Fibroblast of skin of left biceps (primary cell): ENCODE measurements at places on chromosomes 5 and 9.

DNA sequence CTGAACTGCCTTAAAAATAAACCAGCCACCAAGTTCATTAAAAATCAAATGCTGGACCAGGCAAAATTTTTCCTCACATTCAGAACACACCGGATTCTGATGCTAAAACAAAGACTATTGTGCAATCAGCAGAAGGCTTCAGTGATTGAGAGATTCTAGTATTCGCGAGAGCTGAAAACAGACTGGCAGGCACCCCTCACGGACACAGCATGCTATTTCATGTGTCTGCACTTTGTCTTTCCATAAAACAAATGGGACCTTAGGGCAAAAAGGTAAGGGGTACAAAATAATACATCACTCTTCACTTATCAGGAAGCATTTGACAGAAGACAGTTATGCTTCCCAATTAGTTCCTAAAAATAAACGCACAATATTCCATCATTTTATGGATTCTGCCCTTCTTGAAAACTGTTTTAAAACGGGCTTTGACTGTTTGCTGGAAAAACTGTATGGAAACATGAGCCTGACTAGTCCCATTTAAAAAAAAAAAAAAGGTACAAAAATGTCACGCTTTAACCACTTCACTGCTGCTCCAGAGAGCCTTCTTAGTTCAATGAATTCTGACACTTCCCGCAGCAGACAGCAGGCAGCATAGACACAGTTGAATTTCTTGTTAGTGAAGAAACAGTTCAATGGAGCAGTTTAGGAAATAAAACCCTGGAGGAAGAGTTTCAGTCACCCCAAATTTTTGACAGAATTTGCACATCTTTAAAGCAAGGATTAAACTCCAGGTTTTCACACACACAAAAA lies 99.2 kb downstream of the MED27 start:
- DNase-seq, result no peak

GRCh38 chr9:137194388-137194787 lies 5.9 kb downstream of the SSNA1 start:
- DNase-seq, result no peak

DNA sequence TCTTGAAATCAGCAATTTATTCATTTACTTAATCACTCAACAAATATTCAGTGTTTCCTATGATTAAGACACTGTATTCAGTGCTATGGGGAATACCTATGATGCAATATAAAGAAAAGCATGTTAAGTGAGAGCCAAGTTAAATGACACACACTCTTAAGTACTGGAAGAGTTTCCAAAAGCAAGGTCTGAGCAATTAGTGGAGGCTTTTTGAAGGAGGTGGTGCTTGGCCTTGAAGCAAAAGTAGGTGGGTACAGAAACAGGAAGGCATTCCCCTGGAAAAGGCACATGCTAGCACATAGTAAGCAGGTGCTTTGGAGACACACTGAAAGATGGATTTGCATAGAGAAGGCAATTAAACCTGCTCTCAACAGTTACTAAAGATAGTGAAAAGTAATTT lies 4.0 kb downstream of the TSLP start:
- peak; percentile 86 for DNase-seq

GRCh38 chr5:32496104-32496503 lies 51.6 kb upstream of the ZFR start:
- DNase-seq, result no peak

DNA sequence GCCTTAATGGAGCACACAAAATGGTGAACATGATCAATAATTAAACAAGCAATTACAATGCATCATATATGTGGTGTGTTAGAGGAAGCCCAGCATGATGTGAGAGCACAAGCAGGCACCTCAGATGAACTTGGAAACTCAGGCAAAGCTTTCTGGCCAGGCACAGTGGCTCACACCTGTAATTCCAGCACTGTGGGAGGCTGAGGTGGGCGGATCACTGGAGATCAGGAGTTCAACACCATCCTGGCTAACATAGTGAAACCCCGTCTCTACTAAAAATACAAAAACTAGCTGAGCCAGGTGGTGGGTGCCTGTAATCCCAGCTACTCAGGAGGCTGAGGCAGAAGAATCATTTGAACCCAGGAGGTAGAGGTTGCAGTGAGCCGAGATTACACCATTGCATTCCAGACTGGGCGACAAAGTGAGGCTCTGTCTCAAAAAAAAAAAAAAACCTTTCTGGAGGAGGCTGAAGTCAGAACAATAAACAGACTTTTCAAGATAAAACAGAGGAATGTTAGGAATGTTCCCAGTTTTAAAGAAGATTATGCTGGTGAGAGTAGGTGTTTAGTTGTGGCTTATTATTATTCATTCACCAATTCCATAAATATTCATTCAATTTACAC lies 159.4 kb downstream of the CEMIP2 start:
- no peak for DNase-seq

- DNase-seq, result peak; percentile 55
Observed at GRCh38 chr9:90102292-90102901, 497.6 kb downstream of the GADD45G start.

DNA sequence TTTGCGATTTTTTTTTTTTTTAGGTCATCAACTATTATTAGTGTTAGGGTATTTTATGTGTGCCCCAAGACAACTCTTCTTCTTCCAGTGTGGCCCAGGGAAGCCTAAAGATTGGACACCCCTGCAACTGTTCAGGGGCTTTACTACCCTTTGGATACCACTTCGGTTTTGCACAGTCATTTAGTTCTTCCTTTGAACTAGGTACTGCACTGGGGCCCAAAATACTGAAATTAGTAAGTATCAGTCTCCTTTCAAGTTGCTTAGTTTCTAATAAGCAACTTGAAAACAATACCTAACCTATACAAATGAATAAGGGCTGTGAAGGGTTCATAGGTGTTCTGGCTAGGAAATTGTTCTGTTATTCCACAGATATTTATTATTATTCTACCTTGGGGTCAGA lies 45.3 kb downstream of the CWC27 start:
- no peak for DNase-seq

- DNase-seq, result no peak
Observed at GRCh38 chr5:157509587-157509986, 49.6 kb downstream of the NIPAL4 start.

DNA sequence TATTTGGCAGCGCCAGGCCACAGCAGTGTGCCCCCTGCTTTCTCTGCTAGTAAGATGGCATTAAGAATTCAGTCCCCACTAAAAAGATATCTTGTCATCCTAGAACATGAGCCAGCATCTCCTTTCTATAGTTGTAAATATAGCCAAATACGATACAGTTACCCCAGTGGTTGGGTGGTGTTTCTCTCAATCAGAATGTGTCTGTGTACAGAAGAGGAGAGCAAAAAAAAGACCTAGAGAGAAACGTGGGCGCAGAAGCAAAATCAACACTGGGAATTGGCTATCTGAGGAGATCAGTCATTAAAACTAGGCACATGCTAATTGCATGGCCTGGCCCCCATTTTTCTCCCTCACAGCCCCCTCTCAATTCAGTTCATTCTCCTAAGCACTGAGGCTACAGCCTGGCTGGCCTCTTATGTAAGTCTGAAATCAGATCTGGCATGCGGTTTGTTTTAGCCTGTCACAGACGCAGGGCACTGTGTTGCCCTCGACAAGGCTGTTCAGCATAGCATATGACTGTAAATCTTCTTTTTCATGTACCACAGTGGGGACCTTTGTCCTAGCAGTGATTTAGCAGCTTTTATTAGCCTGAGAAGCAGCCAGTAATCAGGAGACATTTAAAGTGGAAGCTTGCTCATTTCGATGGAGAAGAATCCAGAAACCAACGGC lies 57.8 kb downstream of the RORB start:
- no peak for DNase-seq

- DNase-seq, result no peak
Observed at GRCh38 chr9:35112257-35113020, 3.2 kb downstream of the ATOSB start.

- no peak for DNase-seq
Observed at GRCh38 chr5:39947657-39948056, 522.9 kb upstream of the DAB2 start.

- DNase-seq, result no peak
Observed at GRCh38 chr5:66859526-66859925, 263.3 kb downstream of the MAST4 start.

GRCh38 chr9:137308057-137308619 lies 6.1 kb upstream of the NRARP start:
- no peak for DNase-seq

GRCh38 chr9:69824499-69825252 lies 4.1 kb downstream of the CFAP95 start:
- DNase-seq, result no peak

DNA sequence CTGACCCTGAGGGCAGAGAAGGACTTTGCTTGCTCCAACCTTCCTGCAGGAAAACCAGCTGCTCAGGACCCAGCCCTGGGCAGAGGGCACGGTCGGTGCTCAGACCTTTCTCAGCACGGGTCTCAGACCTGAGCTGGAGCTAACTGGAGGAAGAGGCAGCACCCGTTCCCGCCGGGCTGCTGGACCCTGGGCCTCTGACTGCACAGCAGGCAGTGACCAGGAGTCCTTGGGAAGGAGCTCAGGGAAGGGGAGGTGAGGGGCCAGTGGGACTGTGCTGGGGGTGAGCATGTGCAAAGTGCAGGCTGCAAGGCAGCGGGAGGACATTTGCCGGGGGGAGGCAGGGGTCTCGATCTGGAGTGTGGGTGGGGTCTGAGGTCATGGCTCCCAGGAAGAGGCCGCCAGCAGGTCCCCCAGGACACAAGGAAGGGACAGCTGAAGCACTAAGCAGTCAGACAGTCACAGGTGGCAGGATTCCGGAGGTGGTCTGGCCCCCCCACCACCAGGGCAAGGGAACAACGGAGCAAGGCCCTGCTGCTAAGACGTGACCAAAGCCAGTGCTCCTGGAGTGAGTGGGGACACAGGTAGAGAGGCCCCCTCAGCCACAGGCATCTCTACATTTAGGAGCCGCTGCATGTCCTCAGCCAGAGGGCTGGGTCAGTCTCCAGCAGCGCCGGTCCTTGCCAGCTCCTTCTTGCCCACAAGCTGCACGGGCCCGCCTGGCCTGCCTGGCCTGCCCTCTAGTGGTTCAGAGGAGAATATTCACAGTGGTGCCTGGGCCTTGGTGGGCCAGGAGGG lies 4.8 kb upstream of the DPM2 start:
- DNase-seq, result no peak

DNA sequence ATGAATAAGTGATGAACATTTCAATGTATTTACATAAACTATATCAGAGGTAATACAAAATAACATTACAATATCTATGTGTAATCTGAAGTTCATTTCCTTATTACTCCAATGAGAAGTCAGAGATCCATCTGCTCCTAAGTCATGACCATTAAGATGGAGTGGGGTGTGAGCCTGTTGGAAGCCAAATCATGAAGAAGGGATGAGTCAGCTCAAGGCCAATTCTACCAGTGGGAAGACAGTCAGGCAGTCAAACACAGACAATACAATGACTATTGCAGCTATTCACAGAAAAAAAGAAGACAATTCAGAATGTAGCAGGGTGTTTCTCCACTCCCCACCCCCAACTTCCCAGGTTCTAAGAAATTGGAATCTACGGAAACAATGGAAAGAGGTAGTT lies 155.0 kb downstream of the NFIB start:
- DNase-seq, result no peak

- no peak for DNase-seq
Observed at GRCh38 chr5:1311439-1312055, 16.7 kb upstream of the TERT start.

DNA sequence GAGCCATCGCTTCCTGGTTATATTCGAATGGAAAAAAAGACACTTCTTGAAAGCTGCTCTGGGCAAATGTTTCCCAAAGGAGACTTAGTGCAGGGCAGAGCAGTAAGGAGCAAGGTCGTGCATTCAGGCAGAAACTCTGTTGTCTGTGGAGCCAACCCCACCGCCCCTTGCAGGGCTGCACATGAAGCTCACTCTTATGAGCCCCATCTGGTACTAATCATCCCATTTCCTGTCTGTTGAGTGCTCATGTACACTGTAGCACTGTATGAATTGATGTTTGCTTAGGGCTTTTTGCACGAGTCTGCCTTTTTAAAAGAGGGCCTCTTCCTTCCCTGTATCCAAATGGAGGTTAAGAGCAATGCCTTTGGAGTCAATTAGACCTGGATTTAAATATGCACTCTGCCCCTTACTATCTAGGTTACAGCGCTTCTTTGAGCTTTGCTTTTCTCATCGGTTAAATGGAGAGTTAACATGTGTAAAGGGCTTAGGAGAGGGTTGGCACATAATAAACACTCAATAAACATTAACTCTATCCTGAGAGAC lies 25.4 kb downstream of the HMHB1 start:
- DNase-seq, result peak; percentile 78

DNA sequence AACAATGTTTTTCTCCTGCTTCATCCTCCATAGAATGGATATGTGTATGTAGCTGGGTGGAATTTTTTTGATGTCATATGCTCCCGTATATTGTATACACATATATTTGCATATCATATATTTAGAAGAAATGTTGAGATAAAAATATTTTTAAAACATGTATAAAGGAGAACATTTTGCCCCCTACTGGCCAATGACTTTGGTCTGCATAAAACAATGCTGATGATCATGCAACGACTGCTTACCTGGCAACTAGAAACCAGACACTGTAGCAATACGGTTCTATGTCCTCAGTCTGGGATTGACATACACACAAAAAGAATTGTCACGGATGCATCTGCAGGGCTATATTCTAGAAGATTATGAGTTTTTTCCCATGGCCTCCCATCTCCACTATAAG lies 503.6 kb downstream of the ELAVL2 start:
- no peak for DNase-seq

- DNase-seq, result no peak
Observed at GRCh38 chr9:115637661-115638060, 515.9 kb upstream of the PAPPA start.

DNA sequence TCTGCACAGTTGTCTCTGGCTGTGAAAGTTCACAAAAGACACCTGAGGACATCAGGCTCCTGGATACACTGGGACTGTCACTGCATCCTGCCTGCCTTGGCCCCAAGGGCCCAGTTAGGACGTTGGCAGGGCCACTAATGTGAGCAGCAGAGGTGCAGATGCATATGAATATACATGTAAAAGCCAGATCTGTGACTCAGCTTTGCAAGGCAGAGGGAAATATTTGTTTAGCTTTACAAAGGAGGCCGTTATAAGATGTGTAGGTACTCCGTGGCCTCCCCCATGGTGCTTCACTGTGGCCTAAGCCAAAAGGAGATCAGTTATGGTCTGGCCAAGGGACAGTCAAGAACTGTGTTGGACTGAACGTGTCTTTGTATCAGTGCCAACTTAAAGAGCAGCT lies 4.1 kb upstream of the C1QTNF3 start:
- no peak for DNase-seq

DNA sequence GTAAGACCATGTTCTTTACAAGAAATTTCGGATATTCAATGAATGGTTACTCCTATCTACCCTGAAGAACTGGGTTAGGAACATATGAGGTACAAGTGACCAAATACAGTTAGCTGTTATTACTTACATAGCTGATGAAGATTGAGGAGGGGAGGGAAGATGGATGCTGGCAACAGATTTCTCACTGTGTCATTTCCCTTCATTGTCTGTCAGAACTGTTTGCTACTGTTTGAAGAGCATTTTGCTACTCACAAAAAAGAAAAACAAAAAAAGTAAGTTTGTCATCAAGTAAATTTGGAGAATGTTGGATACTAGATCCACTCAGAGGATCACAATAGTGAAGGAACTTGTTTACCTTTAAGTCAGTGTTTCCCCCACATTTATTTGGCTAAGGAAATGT lies 53.7 kb downstream of the ENC1 start:
- DNase-seq, result no peak

- no peak for DNase-seq
Observed at GRCh38 chr5:137022725-137023124, 476.4 kb downstream of the SPOCK1 start.

GRCh38 chr5:164934039-164934438 lies 1428.6 kb downstream of the MAT2B start:
- DNase-seq, result no peak
